ENCODE measurements at places on chromosomes 2 and 18. TPM values are rescaled to one million over a fixed set of nuclear protein-coding genes. Genes with fewer than 3 reads are reported as not detected.

Gene ANTXR1
- polyA plus RNA-seq, result 5.7 TPM

Gene ACADL
- polyA plus RNA-seq, result 0.36 TPM

Gene AKAIN1
- polyA plus RNA-seq, result 444 TPM

Gene KDSR
- polyA plus RNA-seq, result 84.2 TPM

Gene MAPK4
- 4.3 TPM for polyA plus RNA-seq

Gene AQP12A
- polyA plus RNA-seq, result not detected

Gene ZNF638
- 172 TPM for polyA plus RNA-seq
